ENCODE measurements at places on chromosomes 11 and 22. TPM values are rescaled to one million over a fixed set of nuclear protein-coding genes. Genes with fewer than 3 reads are reported as not detected.

DNA sequence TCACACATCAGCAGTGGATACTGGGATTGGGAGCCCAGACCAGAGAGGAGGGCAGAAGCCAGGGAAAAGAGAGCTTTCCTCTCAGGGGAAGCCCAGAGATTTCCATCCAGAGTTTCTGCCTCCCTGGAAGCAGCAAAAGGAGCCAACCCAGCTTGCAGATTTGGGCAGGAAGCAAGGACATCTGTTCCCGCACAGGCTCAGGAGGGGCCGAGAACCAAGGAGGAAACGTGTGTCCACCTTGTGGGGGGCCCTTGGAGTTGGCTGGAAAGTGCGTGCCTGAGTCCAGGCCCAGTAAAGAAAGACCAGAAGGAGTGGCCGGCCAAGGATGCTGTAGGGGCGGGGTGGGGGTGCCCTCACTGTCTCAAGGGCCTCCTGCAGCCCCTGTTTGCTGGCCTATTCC is 6.0 kb upstream of the NPTXR start:
- H3K36me3 ChIP-seq: no peaks in the 10 kb centered on the region
- H3K4me1 ChIP-seq: no peaks in the 10 kb centered on the region
- no peaks in the 10 kb centered on the region for H3K27me3 ChIP-seq
- H3K4me3 ChIP-seq: no peak overlapping the region
- H3K27ac ChIP-seq: no peak overlapping the region

DNA sequence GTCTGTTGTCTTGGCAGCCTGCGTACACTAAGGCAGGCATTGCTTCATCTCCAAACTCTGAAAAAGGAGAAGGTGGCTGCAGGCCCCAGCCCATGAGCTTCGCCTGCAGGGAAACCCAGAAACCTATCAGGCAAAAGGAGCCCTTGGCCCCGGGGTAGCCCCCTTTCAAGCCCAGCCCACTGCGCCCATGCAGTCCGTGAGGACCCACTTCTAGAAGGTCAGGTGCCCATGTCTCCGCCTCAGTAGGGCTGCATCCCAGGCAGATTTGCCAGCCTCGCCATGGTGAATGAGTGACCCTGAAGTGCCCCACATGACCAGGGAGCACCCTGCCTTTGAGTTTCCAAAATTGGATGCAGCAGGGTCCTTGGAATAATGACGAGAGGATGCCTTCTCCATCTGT is 1158.4 kb downstream of the BRD1 start:
- H3K4me3 ChIP-seq: no peak overlapping the region
- no peak overlapping the region for H3K27ac ChIP-seq
- no peaks in the 10 kb centered on the region for H3K36me3 ChIP-seq
- DNase-seq: no peak

- H3K27ac ChIP-seq: no peak overlapping the region
- H3K4me3 ChIP-seq: no peak overlapping the region
- H3K27me3 ChIP-seq: no peaks in the 10 kb centered on the region
- H3K4me1 ChIP-seq: no peaks in the 10 kb centered on the region
- H3K36me3 ChIP-seq: no peaks in the 10 kb centered on the region
Measured at GRCh38 chr22:40392618-40393017, 22.2 kb downstream of the SGSM3 start.

TSGA10IP gene
- not detected for total RNA-seq

PVALB gene
- total RNA-seq: not detected

- DNase-seq: no peak
- no peaks in the 10 kb centered on the region for H3K4me1 ChIP-seq
Measured at GRCh38 chr22:19516378-19517170, 7.6 kb downstream of the CLDN5 start.

DNA sequence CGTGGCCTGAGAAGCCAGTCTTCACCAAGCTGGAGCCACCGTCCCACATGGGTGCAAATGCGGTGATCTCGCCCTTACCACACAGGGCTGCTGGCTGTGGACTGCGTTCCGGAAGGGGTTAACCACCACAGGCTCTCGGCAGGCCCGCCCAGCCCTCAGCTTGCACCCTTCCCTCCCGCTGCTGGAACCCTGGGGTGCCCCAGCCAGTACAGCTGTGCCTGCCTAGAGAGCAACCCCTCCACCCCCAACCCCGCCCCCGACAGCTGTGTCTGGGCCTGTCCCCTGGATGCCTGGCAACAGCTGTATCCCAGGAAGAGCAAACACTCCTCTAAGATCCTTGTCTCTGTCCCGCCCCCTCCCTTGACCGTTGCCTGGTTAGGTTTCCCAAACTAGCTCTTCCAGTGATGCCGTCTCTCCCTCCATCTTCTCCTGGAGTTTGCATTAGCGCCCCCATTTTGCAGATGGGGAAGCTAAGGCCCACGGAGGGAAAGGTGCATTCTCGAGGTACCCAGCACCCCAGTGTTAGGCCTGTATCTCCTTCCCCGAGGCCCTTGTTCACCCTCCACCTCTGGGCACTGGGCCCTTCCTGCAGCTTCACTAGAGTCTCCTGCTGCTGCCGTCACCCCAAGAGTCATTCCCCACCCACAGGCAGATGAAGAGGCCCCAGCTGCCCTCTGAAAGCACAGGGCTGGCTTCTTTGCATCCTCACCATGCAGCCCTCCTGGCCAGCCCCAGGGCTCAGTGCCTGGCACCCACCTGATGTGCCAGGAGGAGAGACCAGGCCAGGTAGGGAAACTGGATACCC is 12.6 kb upstream of the COX8A start:
- no peak overlapping the region for H3K4me3 ChIP-seq
- H3K4me1 ChIP-seq: no peaks in the 10 kb centered on the region

DAGLA gene
- total RNA-seq: 0.22 TPM

- H3K4me3 ChIP-seq: no peak overlapping the region
- H3K36me3 ChIP-seq: no peaks in the 10 kb centered on the region
- no peak overlapping the region for H3K27ac ChIP-seq
- H3K4me1 ChIP-seq: no peaks in the 10 kb centered on the region
- no peaks in the 10 kb centered on the region for H3K27me3 ChIP-seq
- DNase-seq: no peak
Measured at GRCh38 chr22:22948651-22949571, 61.3 kb downstream of the IGLL5 start.

GRCh38 chr22:41798736-41799135 is 1.7 kb upstream of the CCDC134 start:
- H3K4me3 ChIP-seq: no peak overlapping the region
- H3K36me3 ChIP-seq: peaks cover 6% of the 10 kb centered on the region
- DNase-seq: no peak
- H3K27ac ChIP-seq: peak overlapping the region; percentile 88

SOX10 gene
- total RNA-seq: not detected

DNA sequence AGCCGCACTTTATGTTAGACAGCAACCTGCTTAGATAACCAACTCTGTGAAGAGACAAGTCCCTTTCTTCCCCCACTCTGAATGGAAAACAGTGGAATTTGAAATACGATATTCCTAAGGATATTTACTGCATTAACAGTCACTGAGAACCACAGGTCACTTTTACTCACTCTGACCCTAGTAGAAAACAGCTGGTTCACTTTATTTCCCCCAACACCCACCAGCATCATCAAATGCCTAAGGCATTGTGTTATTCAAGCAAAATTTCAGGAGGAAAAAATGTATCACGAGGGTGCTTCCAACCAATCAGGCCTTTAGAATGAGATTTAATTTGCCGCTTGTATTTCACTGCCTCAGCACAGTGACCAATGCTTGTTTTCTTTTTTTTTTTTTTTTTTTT is 1134.1 kb upstream of the CCDC90B start:
- H3K36me3 ChIP-seq: no peaks in the 10 kb centered on the region
- H3K4me3 ChIP-seq: no peak overlapping the region
- H3K4me1 ChIP-seq: no peaks in the 10 kb centered on the region

DNA sequence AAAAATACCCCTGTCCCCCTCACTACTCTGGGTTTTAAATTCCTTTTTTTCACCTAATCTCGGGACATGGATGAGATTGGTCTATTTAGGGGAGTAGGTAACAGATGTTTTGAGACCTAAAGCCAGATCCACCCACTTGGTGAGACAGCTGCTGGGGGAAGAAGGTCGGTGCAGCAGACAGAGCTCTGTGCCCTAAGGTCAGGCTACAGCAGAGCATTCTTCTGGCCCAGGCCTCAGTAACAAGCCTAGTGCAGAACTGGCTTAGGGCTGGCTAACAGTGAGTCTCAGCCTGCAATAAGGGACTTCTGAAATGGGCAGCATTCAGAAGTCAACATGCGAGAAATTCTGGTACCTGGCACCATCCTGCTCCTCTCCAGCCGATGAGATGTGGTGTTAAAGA is 444.9 kb upstream of the KIRREL3 start:
- no peaks in the 10 kb centered on the region for H3K4me1 ChIP-seq
- H3K27ac ChIP-seq: no peak overlapping the region
- no peaks in the 10 kb centered on the region for H3K27me3 ChIP-seq
- no peaks in the 10 kb centered on the region for H3K36me3 ChIP-seq

- no peak for DNase-seq
- H3K4me3 ChIP-seq: no peak overlapping the region
- no peak overlapping the region for H3K27ac ChIP-seq
- no peaks in the 10 kb centered on the region for H3K4me1 ChIP-seq
- H3K27me3 ChIP-seq: no peaks in the 10 kb centered on the region
- H3K36me3 ChIP-seq: peaks cover 15% of the 10 kb centered on the region
Measured at GRCh38 chr11:9851366-9851765, 187.5 kb downstream of the SWAP70 start.

DNA sequence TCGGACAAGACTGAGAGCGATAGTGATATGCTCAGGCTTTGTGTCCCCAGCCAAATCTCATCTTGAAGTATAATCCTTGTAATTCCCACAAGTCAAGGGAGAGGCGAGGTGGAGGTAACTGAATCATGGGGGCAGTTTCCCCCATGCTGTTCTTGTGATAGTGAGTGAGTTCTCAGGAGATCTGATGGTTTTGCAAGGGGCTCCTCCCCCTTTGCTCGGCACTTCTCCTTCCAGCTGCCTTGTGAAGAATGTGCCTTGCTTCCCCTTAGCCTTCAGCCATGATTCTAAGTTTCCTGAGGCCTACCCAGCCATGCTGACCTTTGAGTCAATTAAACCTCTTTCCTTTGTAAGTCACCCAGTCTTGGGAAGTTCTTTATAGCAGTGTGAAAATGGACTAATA is 7.5 kb upstream of the FOLR2 start:
- no peaks in the 10 kb centered on the region for H3K27me3 ChIP-seq
- H3K36me3 ChIP-seq: no peaks in the 10 kb centered on the region

- H3K27ac ChIP-seq: no peak overlapping the region
- no peak overlapping the region for H3K4me3 ChIP-seq
- no peak for DNase-seq
- peaks cover 72% of the 10 kb centered on the region for H3K36me3 ChIP-seq
Measured at GRCh38 chr22:37884420-37884819, 21.7 kb upstream of the MICALL1 start.

DNA sequence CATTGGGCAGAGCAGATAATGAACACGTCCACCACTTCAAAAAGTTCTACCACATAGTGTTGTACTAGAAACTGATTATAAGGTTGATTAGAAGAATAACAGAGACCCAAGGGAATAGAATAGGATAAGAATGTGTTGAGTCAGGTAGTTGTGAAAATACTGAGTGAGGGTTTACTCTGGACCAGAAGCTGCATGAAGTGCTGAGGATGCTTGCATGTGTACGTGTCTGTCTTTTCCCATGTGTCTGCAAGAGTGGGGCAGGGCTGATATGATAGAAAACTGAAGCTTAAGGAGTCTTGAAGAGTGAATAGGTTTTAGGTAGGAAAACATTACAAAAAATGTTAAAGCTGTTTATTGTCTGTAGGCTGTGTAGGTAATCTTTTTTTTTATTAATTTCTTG is 20.6 kb downstream of the TRPC6 start:
- no peak for DNase-seq
- no peak overlapping the region for H3K4me3 ChIP-seq
- no peaks in the 10 kb centered on the region for H3K36me3 ChIP-seq
- H3K27ac ChIP-seq: no peak overlapping the region

DNA sequence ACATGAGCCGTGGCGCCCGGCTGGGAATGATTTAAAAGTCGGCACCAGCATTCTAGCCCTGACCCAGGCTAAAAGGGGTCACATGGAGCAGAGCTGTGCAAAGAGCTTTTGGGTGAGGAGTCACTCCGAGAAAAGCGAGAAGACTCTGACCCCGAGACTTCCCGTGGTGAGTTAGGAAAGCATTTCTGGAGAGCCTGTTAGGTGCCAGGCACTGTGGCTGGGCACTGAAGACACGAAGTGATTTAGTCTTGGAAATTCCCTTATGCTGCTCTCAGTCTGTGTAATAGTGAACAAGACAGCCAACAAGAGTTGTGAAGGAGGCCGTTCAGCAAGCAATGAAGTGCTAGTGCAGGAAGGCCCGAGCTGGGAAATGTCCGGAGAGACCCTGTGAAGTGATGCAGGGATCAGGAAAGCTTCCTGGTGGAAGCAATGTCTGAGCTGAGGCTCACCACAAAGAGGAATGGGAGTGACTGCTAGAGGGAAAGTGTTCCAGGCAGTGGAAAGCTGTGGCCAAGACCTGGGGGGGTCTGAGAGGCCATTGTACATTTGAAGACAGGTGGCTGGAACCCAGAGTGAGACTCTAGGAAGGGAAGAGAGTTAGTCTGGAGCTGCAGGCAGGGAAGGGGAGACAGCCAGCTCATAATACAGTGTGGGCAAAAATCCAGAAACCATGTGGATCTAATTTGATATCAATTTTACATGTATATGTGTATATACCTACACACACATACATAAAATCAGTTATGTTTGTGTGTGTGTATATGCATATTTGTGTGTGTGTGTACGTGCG is 31.6 kb downstream of the MARK2 start:
- no peaks in the 10 kb centered on the region for H3K36me3 ChIP-seq
- H3K27me3 ChIP-seq: no peaks in the 10 kb centered on the region

CASP5 gene
- not detected for total RNA-seq

GRAP2 gene
- total RNA-seq: 108 TPM

- H3K4me1 ChIP-seq: no peaks in the 10 kb centered on the region
- no peak for DNase-seq
- H3K36me3 ChIP-seq: no peaks in the 10 kb centered on the region
- H3K27me3 ChIP-seq: no peaks in the 10 kb centered on the region
- H3K27ac ChIP-seq: no peak overlapping the region
Measured at GRCh38 chr11:113240389-113240788, 74.0 kb upstream of the TTC12 start.

DNA sequence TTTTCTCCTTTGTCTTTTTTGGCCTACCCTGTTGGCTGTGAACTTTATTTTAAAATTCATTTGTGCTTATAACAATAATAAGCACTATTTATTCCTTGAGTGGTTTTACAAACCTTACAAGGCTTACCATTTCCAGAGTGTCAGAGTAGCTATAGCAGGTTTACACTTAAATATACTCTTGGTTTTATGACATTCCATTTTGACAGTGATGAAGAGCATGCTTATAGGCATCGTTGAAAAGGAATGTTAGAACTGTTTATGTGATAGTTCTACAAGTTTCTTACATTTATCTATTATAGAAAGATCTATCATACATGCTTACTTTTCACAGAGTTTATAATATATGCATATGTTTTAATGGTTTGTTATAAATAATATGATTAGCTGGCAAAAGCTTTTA is 84.1 kb downstream of the PDE3B start:
- no peak for DNase-seq
- no peaks in the 10 kb centered on the region for H3K27me3 ChIP-seq
- no peak overlapping the region for H3K4me3 ChIP-seq
- no peaks in the 10 kb centered on the region for H3K36me3 ChIP-seq
- peaks cover 14% of the 10 kb centered on the region for H3K4me1 ChIP-seq

GRCh38 chr11:43573873-43574272 is 106.7 kb upstream of the HSD17B12 start:
- no peak for DNase-seq
- H3K27ac ChIP-seq: no peak overlapping the region
- no peaks in the 10 kb centered on the region for H3K36me3 ChIP-seq
- H3K4me3 ChIP-seq: no peak overlapping the region
- H3K27me3 ChIP-seq: peaks cover 31% of the 10 kb centered on the region

Measured in naive thymus-derived CD4-positive, alpha-beta T cell (primary cell).